ENCODE measurements at places on chromosomes 11 and 22.

GRCh38 chr22:39773976-39774539 lies 119.5 kb downstream of the ENTHD1 start:
- DNase-seq = no peak

DNA sequence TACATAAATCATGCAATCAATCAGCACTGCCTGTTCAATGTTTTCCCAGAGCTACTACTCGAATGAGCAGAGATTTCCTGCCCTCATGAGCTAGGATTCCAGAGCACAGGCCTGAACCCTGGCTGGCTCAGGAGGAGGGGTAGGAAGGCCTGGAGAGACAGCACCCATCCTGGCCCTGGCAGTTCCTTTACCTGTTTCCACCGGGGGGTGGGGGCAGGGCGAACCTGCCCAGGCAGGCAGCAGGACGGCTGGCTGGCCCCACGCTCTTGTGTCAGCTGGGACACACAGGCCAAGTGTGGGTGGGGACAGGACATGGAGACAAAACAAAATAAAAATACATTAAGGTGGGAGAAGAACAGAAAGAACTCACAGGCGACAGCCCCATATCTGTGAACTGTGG lies 109.8 kb upstream of the BID start:
- peak; percentile 34 for DNase-seq

- DNase-seq = no peak
Observed at GRCh38 chr11:10511181-10511621, 29.8 kb downstream of the RNF141 start.

DNA sequence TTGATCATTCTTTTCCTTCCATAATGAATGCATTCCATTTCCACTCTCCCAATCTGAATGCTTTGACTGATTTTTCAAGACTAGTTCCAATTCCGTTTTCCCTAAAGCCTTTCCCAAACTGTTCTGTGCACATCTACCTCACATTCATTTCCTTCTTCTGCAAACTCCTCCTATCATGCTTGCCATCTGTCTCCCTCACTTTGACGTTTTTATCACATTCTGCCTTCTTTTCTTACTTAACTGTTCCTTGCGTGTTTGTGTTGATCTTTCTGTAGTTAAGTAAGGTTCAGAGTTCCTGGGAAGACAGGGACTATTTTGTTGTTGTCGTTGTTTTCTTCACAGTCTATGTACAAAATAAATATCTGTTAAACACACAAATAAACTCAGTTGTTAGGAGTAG lies 179.0 kb downstream of the NXPE2 start:
- no peak for DNase-seq

DNA sequence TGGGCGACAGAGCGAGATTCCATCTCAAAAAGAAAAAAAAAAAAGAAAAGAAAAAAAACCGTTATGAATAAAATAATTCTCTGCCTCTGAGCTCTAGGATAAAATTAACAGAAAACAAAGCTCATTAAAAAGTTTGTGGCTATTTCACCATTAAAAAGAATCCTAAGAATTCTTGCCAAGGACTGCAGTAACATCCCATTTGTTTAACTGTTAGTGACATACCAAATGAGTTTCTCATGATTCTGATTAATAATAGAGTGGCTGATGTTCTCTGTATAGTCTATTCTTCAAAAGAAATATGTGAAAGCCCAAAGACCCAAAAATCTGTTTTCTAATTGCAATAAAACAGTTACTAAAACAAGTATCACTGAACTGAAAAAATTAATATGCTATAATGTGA lies 19.7 kb downstream of the CLNS1A start:
- DNase-seq = no peak
